ENCODE measurements at places on chromosomes 7 and 10.
A peak's percentile ranks its signal among the peaks of the same experiment; 100 is the strongest.

DNA sequence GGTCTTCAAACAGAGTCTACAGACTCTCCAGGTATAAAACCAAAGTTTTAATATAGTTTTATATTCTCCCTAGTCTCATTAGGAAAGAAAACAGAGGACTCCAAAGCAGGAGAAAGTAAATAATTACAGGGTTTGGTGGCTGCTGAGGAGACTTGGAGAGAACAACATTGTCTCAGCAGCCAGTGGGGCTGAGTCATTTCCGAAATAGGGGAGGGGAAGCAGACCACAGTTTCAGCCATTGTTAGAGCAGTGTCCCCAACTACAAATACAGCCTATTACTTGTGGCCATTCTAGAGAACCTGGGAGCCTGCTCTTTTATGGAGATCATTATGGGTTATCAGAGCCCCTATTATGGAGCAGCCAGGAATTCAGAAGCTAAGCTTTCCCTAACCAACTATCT is 44.2 kb upstream of the A1CF start:
- no peak for DNase-seq

DNA sequence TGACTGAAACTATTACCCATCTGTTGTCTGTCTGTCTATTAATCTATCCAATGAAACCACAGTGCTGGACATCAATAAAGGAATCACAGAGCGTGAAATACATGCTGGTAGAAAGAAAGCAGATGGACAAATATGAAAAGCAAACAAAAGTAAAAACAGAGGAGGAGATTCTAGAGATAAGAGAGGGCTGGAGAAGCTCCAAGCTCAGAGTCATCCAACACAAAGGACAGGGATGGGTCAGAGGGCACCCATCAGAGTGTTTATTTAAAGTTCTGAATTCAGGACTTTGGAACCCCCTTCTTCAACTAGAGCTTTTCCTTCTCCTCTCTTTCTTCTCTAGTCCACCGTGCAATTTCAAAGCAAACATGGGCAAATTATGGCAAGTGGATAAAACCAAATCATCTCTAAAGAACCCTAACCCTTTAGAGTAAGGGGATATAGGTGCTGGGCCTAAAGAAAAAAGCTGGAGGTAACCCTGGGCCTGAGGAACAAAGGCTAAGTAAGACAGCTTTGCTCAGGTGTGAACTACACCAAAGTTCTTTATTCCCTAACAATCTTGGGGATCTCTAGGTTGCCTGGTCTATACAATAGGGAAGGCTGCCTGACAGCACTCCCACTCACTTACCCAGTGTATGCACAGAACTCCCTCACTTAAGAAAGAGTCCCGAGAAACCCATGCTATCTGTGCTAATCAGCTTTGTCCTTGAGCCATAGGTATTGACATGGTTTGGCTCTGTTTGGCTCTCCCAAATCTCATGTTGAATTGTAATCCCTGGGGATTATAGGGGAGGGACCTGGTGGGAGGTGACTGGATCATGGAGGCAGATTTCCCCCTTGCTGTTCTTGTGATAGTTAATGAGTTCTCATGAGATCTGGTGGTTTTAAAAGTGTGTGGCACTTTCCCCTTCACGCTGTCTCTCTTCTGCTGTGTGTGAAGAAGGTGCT is 97.0 kb downstream of the BAMBI start:
- DNase-seq, result no peak

DNA sequence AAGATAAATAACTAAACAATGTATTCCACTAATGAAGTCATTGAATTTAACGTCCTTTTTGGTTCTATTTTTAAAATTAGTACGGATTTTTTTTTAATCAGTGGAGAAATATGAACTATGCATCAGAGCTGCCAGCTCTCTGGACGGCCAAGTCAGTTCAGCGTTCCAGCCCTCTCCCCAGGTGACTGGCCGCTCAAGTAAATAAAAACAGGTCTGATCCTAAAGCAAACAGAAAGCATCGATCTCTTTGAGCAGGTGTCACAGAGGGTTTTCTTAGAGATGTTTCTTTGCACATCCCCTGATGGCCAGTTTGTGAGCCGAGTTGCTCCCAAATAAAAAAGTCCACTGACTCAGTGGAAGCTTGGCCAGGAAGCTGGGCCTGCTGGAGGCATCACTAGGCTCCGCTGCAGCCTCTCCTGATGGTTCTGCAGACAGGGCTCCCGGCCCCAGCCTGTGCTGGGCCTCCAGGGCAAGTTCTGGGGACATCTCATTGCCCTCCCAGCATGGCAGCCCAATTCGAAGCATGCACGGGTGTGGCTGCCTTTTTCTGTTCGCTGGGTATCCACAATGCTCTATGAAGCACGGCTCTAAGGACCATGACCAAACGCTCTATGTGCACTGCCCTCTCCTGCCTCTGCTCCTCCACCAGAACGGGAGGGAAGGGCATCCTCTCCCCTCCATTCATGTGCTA is 74.7 kb upstream of the PPP2R2D start:
- no peak for DNase-seq

DNA sequence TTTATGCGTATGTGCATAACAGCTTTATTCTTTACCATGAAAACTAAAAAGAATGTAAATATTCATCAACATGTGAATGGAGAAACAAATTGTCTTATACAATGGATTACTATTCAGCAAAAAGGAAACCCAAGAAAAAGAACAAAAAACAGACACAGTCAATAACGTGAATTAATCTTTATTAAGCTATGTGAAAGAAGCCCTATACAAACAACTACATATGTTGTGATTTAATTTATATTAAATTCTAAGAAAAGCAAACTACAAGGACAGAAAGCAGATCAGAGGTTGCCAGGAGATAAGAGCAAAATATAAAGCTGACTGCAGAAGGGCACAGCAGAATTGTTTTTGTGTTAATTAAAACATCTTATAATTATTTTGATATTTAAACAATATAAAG is 756.4 kb upstream of the MBL2 start:
- DNase-seq, result no peak

GRCh38 chr10:52955337-52955736 is 182.8 kb upstream of the MBL2 start:
- no peak for DNase-seq

- DNase-seq, result peak; percentile 81
These were observed 20.0 kb downstream of the UNC5B start for GRCh38 chr10:71232089-71232998.

GRCh38 chr7:157558061-157558460 is 221.3 kb downstream of the DNAJB6 start:
- no peak for DNase-seq

- DNase-seq, result no peak
These were observed 54.1 kb downstream of the HK1 start for GRCh38 chr10:69332278-69333010.

DNA sequence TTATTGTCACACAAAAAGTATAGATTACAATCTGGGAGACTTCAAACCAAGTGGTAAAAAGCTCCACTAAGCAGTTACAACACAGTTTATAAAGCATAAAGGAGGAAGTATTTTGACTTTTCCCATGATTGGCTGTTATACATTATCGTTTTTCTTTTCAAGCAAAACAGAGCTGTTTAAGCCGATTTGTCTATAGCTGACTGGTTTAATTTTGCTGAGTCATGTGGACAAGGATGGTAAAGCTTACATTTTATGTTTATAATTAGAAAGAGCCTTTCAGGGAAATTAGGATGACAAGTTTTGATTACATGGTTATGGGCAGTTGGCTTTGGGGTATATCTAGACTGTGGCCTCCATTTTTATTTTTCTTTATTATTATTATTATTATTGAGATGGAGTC is 152.5 kb upstream of the STK17A start:
- no peak for DNase-seq

DNA sequence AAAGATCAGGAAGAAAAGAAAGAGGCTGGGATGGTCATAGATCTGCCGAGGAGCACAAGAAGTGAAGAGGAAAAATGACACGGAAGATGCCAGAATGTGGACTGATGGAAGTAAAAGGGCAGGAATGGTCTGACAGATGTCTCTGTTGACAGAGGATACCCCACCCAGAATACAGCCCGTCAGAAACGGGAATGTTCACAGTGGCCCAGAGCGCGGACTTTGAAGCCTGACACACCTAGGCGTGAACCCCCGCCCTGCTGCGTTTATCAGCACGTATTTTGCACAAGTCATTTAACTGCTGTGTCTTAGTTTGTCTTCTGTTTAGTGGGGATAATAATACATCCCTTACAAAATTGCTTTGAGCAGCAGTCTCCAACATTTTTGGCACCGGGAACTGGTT is 27.1 kb downstream of the AKR1B1 start:
- no peak for DNase-seq

- DNase-seq, result no peak
These were observed 244.8 kb downstream of the KCNMA1 start for GRCh38 chr10:77392851-77393250.

- DNase-seq, result no peak
These were observed 76.8 kb downstream of the GATA3 start for GRCh38 chr10:8130973-8131911.

DNA sequence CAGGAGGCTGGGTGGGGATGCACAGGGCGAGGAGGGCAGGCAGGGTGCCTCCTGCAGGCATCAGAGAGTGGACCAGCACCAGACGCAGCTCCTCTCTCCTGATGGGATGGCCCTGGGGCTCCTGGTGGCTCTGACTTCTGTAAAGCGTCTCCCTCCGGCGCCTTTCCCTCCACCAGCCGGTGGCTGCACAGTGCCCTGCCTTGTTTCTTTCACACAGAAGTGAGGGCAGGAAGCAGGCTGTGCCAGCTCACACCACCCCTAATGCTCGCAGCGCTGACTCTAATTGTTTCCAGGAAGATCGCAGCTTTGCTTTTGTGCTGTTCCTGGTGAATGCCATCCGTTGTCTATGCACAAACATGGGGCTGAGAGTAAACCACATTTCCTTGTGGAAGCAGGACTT is 152.3 kb upstream of the LANCL2 start:
- no peak for DNase-seq

DNA sequence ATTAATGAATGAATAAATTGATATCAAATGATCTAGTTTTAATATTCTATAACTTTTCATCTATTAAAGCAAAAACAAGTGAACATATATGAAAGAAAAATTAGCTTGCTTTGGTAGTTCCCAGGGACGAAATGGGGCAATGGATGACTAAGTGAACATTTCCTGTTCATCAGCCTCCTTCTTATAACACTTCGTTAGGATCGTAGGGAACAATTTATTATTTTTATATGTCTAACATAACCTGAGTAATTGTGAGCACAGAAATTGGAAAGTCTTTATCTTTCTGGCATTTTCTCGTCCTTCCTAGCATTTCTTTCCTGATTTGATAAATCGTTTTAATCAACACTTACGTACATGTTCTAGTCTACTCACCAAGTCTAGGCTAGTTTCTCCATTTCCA is 59.1 kb upstream of the PPP1R3C start:
- DNase-seq, result no peak

DNA sequence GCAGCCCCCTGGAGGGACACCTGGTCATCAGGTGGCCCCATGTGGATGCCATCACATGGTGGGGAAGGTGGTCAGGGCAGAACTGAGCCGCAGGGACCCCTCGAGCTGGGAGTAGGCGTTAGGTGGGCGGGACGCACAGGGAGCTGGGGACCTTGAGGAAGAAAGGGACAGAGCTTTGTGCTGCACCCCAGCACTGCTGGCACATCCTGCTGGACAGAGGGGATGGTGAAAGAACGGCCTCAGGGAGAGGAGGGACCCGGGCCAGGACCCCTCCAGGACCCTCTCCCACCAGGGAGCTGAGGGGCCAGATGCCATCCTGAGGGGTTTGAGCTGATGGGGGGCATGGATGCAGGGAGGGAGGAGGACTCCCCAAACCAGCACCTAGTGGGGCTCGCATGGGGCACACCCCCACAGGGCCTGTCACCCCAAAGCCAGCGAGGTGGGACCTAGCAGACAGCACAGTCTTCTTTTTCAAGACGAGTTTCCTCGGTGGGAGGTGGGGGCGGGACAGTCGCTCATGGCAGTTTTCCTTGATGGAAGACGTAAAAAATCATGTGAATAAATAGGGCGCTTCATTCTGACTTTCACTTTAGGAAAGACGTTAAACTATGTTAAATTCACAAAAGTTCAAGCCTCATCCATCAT is 43.3 kb downstream of the STK32C start:
- no peak for DNase-seq

- no peak for DNase-seq
These were observed 149.7 kb downstream of the OAT start for GRCh38 chr10:124268976-124269375.

- DNase-seq, result no peak
These were observed 558.9 kb downstream of the DNAJB6 start for GRCh38 chr7:157895520-157896375.

- DNase-seq, result no peak
These were observed 493.3 kb upstream of the SORCS1 start for GRCh38 chr10:107657851-107658250.

GRCh38 chr10:44993226-44993921 is 7.3 kb upstream of the ZNF22 start:
- no peak for DNase-seq

DNA sequence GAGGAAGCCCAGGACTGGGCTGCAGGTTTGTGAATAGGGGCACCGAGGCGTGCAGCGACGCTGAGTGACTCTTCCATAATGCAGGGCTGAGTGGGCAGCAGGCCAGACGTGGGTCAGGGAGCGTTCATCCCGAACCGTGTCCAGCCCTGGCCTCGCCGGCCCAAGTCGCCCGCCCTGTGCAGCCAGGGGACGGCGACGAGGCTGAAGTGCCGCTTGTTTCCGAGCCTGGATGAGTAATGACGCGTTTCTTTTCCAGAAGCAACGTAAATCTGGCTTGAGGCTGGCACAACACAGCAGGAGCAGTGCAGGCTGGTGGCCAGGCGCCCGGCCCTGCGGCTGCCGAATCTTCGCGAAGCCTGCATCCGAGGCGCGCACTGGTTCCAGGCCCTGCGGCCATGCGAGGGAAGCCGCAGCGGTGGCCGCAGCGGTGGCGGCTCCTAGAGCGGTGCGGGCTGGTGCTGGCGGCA is 74.0 kb upstream of the SEC61G start:
- no peak for DNase-seq

- no peak for DNase-seq
These were observed 3.2 kb downstream of the PYROXD2 start for GRCh38 chr10:98411768-98412167.

DNA sequence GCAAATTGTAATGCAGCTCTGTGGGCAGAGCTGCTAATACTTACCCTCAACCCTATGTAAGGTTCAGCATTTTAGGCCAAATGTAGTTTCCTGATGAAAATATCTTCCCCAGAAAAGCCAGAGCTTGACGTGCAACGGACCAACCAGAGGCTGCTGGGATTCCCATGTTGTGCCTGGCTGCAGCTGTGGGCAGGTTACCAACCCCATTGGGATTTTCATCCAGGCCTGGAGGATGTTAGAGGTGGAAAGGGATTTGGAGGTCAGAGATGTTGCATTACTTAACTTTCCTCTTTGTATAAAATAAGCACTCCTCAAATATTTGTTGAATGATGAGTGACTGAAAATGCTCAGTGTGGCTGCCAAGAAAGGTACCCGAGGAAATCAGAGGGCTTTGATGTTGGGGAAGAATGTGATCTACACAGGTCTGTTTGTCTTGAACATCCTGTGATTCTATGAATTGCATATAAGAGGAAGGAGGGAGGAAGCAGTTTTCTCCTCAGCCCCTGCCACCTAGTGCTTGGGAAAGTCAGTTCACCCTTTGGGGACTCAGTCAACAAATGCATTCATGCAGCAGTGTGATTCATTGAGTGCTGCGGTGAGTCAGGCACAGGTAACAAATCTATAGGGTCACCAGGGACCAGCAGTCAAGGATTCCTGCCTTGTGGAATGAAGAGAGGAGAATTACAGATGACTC is 487.2 kb downstream of the RPS24 start:
- DNase-seq, result no peak
